ENCODE measurements at places on chromosomes 6 and 20.

DNA sequence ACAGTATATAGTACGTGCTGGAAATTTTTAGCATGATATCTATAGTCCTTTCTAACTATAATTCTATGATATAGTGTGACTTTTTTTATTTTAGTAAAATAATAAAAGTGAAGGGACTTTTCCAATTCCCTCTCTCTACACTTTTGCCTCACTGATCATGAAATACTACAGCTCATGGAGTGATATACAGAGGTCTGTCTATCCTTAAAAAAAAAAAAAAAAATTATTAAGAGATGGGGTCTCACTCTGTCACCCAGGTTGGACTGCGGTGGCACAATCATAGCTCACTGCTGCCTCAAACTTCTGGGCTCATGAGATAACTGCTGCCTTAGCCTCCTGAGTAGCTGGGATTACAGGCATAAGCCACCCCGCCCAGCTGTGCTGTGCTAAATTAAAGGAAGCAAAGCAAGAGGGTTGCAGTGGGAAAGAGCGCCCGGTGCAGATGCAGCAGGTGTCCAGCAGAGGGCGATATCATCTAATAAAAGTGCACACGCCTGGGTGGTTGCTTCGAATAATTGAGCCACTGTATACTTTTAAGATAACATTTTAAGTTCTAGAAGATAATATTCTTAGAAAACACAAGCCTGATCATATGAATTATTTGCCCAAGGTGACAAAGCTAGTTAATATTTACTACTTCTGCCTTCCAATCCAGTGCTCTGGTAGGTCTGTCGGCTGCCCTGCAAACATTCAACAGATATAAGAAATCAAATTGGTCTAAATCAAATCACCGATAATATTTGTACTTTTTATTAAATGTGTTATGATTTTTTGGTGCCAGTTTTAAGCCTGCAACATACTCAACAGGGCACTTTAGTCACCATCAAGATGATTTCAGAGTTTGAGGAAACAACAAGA lies 94.9 kb upstream of the NT5E start:
- DNase-seq: peak; percentile 85

DNA sequence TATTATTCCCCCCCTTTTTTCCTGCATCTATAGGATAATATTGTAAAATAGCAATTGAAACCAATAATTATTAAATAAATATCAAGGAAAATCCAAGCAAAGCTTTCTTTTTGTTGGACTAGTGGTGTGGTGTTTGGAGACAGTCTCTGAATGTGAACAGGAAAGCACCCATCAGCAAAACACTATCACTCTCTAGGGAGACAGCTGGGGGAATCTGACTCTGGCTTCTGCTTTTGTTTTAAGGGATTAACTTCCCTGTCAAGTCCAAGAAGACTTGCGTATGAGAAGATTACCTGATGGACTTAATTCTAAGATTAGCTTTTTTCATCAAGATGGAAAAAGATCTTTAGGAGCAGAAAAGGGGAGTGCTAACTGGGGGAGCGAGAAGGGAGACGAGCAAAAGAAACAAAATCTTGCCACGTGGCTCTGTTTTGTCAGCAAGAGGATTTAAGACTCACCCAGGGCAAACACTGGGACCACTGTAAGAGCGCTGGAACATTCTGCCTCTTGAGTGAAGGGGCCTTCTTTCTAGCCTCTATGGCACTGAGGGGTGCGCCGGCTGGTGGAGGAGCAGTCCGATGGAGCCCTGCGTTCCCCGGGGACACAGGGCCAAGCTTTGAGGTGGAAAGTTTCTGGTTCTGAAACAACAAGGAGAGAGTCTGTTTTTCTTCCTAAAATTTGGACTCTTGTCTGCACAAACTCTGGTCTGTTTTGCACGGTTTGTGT lies 570 bp downstream of the TULP4 start:
- no peak for DNase-seq

- DNase-seq: peak; percentile 28
Measured at GRCh38 chr20:40481743-40482458, 207.1 kb downstream of the MAFB start.

GRCh38 chr6:7033202-7033601 lies 74.6 kb upstream of the RREB1 start:
- DNase-seq: no peak

- DNase-seq: no peak
Measured at GRCh38 chr6:47485491-47486135, 8.0 kb downstream of the CD2AP start.
